ENCODE measurements at places on chromosomes 13 and 19. TPM values are rescaled to one million over a fixed set of nuclear protein-coding genes. Genes with fewer than 3 reads are reported as not detected.

The CYP4F2 gene
- total RNA-seq: not detected

The CACNG8 gene
- not detected for total RNA-seq

The MEIS3 gene
- total RNA-seq: 51.6 TPM

The GPALPP1 gene
- 26.4 TPM for total RNA-seq

The CLDN10 gene
- not detected for total RNA-seq

The DGKH gene
- total RNA-seq: 17.5 TPM

The FKBP8 gene
- 350 TPM for total RNA-seq

The PCDH9 gene
- 5.7 TPM for total RNA-seq

The ZNF880 gene
- 27.6 TPM for total RNA-seq

The ZSCAN4 gene
- not detected for total RNA-seq

The ZNF93 gene
- total RNA-seq: 10.2 TPM

The KLK6 gene
- total RNA-seq: not detected

The ZNF709 gene
- total RNA-seq: 3.7 TPM

The SRRM5 gene
- total RNA-seq: not detected

The LIN7B gene
- 6.0 TPM for total RNA-seq

The QPCTL gene
- total RNA-seq: 23.0 TPM

The ELAVL3 gene
- total RNA-seq: 0.73 TPM

The CALR3 gene
- total RNA-seq: not detected

The ZNF773 gene
- total RNA-seq: 31.8 TPM

The NCAN gene
- total RNA-seq: not detected

The PSG3 gene
- total RNA-seq: not detected

The ABHD8 gene
- 18.2 TPM for total RNA-seq

The PLPPR3 gene
- total RNA-seq: 2.4 TPM

The SELENOV gene
- total RNA-seq: not detected

The BCAM gene
- total RNA-seq: 3.6 TPM

The KRTDAP gene
- total RNA-seq: not detected

The LYPD5 gene
- total RNA-seq: 0.24 TPM

The ZNF208 gene
- total RNA-seq: 1.9 TPM

The CEACAM7 gene
- not detected for total RNA-seq

The GAPDHS gene
- total RNA-seq: not detected

The KLK15 gene
- not detected for total RNA-seq

The PRR19 gene
- total RNA-seq: 0.32 TPM

The MISP3 gene
- 0.49 TPM for total RNA-seq

The SPPL2B gene
- 29.3 TPM for total RNA-seq

The RAB4B gene
- total RNA-seq: 17.5 TPM

The LHB gene
- total RNA-seq: 0.49 TPM

The LGALS4 gene
- not detected for total RNA-seq

The CCNE1 gene
- 4.7 TPM for total RNA-seq

The CCL25 gene
- total RNA-seq: not detected

The HTR2A gene
- total RNA-seq: 2.3 TPM

The CYP2A7 gene
- total RNA-seq: not detected

The SMAD9 gene
- total RNA-seq: 2.8 TPM

The DCT gene
- total RNA-seq: not detected

The RFPL4A gene
- not detected for total RNA-seq

The PLEKHF1 gene
- total RNA-seq: 27.3 TPM

The ADAMTSL5 gene
- 11.3 TPM for total RNA-seq
